ENCODE measurements at places on chromosomes 5 and 9.

- DNase-seq: no peak
Measured at GRCh38 chr9:86600977-86601376, 246.8 kb upstream of the TUT7 start.

- peak; percentile 13 for DNase-seq
Measured at GRCh38 chr9:137463931-137464290, 4.8 kb upstream of the NSMF start.

GRCh38 chr9:89687188-89687587, 82.4 kb downstream of the GADD45G start:
- DNase-seq: no peak

- no peak for DNase-seq
Measured at GRCh38 chr9:135415586-135415985, 64.0 kb upstream of the PPP1R26 start.

- DNase-seq: no peak
Measured at GRCh38 chr9:129281506-129282145, 103.6 kb upstream of the IER5L start.
